SK-MEL-5 (cell line): ENCODE measurements at places on chromosomes 6 and 20. TPM values are rescaled to one million over a fixed set of nuclear protein-coding genes. Genes with fewer than 3 reads are reported as not detected.
A peak's percentile ranks its signal among the peaks of the same experiment; 100 is the strongest.

ZKSCAN3 gene
- 4.0 TPM in 2 replicates for total RNA-seq

KIFC1 gene
- 21.8 and 23.9 TPM in 2 replicates for total RNA-seq

GGT7 gene
- 4.4 and 8.0 TPM in 2 replicates for total RNA-seq

RBPJL gene
- total RNA-seq: not detected in 2 replicates

STMND1 gene
- not detected in 2 replicates for total RNA-seq

ZNF391 gene
- 1.7 and 2.7 TPM in 2 replicates for total RNA-seq

GRM4 gene
- not detected in 2 replicates for total RNA-seq

GRM1 gene
- total RNA-seq: 0.13 and 0.26 TPM in 2 replicates

TSHZ2 gene
- total RNA-seq: not detected in 2 replicates

MTRF1L gene
- 29.0 and 32.5 TPM in 2 replicates for total RNA-seq

TOX2 gene
- total RNA-seq: 0.37 and 0.51 TPM in 2 replicates

DNA sequence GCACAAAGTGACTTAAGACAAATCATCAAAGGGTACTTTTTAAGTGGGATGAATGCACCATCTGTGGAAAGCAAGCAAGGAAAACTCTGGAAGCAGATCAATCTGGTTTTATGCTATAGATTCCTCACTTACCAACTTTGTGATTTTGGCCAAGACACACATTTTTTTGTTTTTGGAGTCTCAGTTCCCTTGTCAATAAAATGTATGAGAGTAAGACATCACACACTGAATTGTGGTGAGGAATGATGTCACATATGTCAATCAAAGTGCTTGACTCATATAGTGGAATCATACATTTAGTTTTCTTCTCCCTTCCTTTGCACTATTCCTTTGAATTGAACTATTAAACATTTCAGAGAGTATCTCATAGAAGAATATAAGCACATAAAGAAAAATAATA, 620.5 kb upstream of the CITED2 start:
- DNase-seq: no peak

- DNase-seq: no peak
These were observed 257.5 kb downstream of the MMUT start for GRCh38 chr6:49205526-49205925.

- no peak for DNase-seq
These were observed 504.0 kb downstream of the RFPL4B start for GRCh38 chr6:112851146-112851545.

- DNase-seq: no peak
These were observed 35.8 kb downstream of the RIPOR2 start for GRCh38 chr6:24899997-24900325.

- DNase-seq: no peak
These were observed 17.8 kb downstream of the B4GALT5 start for GRCh38 chr20:49695830-49696229.

DNA sequence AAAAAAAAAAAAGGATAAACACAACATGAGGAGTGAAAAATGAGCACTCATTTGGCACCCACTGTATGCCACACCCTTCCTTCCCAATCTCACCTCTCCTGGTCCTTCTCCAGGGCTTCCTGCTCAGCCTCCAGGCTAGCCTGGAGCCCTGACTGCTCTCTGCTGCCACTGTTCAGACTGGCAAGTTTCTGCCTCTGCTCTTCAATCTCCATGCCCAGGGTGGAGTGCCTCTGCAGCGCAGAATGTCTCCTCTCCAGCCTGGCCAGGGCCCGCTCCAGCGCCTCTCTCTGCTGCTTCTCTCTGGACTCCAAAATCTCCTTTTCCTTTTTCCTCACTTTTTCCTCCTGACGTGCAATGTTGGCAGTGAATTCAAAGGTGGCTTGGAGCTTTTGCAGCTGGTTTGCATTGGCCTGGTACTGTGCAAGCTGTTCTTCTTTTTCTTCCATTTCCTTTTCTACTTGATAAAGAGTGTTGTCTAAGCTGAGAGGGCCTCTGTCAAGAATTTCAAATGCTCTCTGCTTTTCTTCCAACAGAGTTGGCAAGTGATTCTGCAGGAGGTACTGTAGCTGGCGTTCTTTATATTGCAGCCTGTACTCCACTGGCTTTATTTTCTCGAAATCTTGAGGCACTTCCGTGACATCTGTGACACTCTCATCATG, 194.4 kb downstream of the KIF16B start:
- no peak for DNase-seq

- no peak for DNase-seq
These were observed 70.3 kb upstream of the SLC22A23 start for GRCh38 chr6:3526962-3527650.

- DNase-seq: no peak
These were observed 65.9 kb upstream of the OGFRL1 start for GRCh38 chr6:71222671-71223070.

DNA sequence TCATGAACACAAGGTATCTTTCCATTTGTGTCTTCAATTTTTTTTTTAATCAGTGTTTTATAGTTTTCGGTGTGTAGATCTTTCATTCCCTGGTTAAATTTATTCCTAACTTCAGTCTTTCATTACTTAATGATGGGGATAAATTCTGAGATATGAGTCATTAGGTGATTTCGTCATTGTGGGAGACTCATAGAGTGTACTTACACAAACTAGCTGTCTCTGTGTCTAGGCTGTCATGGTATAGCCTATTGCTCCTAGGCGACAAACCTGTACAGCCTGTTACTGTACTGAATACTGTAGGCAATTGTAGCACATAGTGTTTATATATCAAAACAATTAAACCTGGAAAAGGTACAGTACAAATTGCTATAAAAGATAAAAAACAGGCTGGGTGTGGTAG, 42.1 kb downstream of the SMAP1 start:
- DNase-seq: no peak

DNA sequence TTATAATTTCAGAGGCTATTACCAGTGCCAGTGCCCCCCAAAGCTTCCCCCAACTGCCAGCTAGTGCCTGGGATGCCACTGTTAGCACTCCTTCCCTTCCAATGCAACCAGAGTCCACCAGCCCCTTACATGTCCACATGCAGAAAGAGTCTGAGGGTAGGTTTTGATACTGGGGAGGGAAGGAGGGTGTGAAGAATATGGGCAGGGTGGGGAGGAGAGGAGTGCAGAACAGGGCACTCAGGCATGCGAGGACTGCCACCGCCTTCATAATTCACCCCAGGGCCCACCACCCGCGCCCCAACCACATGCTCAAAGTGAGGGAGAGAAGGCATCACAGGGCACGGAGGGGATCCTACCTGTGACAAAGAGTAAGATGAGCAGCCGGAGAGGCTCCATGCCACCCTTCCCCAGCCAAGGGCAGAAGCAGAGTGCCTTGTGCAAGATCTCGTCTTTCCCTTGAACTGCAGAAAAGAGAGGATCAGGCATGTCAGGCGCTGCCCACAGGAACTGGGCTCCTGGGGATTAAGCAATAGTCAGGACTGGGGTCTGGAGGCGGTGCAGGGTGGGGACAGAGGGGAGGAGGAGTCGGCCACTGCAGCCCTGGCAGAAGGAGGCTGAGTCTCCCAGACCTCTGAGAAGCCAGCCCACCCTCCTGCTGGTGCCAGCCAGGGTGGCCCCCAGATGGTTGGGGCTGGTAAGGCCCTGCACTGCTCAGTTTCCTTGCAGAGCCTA, at the start of gene TREM2:
TREM2 (minus strand) TSS at position 430 of the 732 bp plus-strand sequence; CDS start at position 396, 34 bp downstream.
- no peak for DNase-seq

GRCh38 chr20:31908016-31908415, 37.6 kb downstream of the TTLL9 start:
- no peak for DNase-seq

DNA sequence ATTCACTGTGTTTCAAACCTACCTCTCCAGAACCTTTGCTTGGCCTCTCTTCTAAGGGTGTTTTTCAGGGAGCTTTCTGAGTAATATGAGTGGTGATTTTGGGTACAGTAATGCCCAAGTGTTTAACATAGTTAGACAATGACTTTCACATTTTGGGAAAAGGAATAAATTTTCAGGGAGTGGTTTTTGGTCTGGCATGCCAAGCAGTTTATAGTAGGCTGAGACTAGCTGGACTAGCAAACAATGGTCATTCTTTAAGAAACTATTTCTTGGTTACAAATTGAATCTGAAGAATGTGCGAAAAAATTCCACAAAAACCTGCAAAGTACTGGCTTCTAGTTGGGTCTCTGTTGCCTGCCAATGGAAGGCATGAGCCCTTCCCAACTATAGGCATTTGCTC, 15.4 kb downstream of the FNDC1 start:
- DNase-seq: peak; percentile 7

- DNase-seq: no peak
These were observed 924.1 kb downstream of the EYS start for GRCh38 chr6:64782877-64783276.

- no peak for DNase-seq
These were observed 701.8 kb upstream of the FLRT3 start for GRCh38 chr20:15039088-15039752.

DNA sequence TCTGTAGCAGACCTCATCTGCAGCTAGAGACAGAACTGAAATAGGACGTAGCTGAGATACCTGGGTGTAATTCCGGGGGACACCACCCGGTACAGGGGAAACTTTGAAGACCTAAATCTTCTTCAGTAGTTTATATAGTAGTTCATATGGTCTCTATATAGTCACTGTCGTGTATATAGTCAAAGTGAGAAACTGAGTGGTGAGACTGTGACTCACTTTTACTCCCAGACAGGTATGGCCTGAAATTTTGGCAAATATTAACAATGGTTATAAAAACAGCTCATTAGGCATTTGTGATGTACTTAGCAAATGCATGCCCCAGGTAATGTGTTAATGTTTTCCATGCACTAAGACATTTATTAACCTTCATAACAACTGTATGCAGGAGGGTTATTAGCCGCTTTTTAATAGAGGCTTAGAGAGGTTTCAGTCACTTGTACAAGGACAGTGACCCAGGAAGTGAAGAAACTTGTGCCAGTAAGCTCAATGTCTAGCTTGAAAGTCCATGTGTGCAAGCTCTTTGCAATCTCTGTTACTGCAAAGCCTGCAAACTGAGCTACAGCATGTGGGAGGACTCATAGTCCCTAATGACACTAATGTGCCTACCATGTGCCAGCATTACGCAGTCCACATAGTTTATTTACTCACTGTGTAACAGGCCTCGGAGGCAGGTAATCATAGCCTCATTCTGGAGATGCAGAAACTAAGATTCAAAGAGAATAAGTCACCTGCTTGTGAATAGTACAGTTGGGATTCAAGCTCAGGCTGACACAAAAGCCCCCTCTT, 165.4 kb upstream of the CHD6 start:
- DNase-seq: no peak

- peak; percentile 64 for DNase-seq
These were observed 9.0 kb upstream of the NCOA6 start for GRCh38 chr20:34834459-34834893.

DNA sequence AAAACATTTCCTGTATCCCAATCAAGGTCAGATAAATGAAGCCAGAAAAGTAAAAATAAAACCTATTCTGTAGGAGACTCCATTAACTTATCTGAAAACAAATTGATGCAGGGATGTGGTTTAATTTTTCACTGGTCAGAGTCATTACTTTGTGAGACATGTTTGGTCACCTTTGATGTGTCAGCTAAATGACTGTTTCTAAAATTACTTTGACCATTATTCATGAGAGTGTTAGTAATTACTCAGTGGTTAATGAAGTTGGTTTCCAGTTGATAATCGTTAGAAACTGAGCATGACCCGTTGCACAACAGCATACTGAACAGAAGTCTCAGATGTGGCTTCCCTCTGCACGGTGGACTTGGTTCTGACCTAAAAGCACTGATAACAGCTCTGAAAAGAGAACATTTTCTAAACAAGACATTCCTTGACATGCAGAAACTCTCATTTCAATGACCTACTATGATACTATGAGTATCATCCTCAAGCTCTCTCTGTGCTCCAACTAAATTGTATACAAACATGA, 410.5 kb upstream of the RNF217 start:
- DNase-seq: no peak

DNA sequence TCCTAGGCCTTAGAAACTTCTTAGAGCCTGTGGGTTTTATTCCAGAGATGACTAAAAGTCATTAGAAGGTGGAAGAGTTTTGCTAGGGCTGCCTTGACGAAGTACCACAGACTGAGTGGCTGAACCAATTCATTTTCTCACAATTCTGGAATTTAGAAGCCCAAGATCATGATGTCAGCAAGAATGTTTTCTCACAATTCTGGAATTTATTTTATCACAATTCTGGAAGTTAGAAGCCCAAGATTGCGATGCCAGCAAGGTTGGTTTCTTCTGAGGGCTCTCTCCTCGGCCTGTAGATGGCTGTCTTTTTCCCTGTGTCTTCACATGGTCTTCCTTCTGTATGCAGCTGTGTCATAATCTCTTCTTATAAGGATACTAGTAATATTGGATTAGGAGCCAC, 672.9 kb upstream of the MARCKS start:
- DNase-seq: no peak

- peak; percentile 49 for DNase-seq
These were observed 270.1 kb downstream of the TFAP2A start for GRCh38 chr6:10144772-10145171.

DNA sequence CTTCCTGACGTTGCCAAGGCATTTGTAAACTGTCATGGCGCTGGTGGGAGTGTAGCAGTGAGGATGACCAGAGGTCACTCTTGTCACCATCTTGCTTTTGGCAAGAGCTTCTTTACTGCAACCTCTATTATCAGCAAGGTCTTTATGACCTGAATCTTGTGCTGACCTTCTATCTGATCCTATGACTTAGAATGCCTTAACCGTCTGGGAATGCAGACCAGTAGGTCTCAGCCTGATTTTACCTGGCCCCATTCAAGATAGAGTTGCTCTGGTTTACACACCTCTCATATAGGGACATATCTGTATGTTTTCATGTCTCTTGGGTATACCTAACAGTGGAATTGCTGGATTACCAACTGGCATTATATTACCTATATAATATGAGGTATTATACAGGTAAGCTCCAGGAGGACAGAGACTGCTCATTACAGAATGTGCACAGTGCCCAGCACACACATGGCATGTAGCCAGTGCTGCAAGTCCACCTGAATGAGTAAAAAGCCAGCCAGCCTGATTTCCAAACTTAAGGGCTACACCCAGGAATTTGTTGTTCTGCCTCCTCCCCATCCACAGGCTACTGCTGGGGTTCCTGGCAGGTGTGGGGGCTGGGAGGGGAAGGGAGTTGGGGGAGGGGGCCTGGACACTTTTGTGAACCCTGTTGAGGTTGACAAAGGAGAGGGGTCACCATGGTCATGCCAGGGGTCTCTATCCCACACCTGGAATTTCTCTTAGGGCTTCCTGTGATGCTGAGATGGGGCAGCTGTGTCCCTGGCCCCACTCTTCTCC, 35.2 kb upstream of the BLCAP start:
- DNase-seq: no peak

DNA sequence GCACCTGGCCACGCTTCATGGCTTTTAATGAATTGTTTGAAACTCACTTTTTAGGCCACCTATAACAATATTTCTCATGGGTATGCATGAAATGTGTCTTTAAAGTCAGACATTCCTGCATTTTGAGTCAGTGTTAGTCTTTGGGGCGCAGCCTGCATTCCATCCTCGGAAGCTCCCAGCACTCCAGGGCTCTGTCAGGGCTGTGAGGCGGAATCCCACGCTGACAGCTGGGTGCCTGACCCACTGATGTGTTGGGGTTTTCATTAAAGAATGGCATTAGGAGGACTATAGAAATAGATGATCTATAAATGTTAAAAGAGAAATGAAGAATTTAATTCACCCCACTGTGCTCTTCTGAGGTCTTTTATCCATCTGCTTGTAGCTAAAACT, 16.2 kb upstream of the CLDN20 start:
- no peak for DNase-seq
